ENCODE measurements at places on chromosomes 12 and 14.

DNA sequence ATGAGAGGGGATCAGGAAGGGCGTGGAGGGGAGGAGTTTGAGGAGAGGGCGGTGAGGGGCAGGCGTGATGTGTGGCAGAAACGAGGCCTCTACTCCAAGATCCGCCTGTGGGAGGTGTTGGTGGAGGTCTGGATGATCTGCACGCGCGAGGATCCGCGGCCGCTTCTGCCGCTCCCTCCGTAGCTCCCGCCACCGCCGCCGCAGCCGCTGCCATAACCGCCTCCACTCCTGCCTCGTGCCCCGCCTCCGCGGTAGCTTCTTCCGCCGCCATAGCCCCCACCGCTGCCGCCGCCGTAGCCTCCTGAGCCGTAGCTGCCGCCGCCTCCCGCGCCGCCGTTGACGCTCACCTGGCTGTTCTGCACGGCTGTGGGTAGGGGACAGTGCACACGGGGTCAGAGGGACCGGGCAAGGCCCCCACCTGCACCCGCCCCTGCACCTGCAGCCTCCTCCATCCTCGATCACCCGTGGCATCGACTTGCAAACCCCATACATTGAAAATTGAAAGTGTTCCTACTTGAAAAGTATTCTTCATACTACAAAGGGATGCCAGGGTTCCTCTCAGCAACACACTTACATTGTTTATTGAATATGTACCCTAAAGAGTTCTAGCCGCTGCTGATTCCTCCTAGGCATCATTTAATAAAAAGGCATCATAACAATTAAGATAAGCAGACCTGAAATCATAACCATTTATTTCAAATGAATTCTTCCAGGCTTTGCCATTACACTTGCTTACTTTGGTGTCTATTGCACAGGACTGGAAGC, 11.1 kb upstream of the KRT1 start:
- no peak overlapping the region for H3K27ac ChIP-seq
- H3K4me1 ChIP-seq, result peaks cover 13% of the 10 kb centered on the region
- no peaks in the 10 kb centered on the region for H3K36me3 ChIP-seq
- peak overlapping the region; percentile 24 for H3K4me3 ChIP-seq
- DNase-seq, result no peak

- peaks cover 20% of the 10 kb centered on the region for H3K4me1 ChIP-seq
- H3K27me3 ChIP-seq, result no peaks in the 10 kb centered on the region
- no peak for DNase-seq
- no peak overlapping the region for H3K27ac ChIP-seq
- no peak overlapping the region for H3K4me3 ChIP-seq
- no peaks in the 10 kb centered on the region for H3K36me3 ChIP-seq
Observed at GRCh38 chr12:93773122-93773871, 96.1 kb downstream of the CRADD start.

DNA sequence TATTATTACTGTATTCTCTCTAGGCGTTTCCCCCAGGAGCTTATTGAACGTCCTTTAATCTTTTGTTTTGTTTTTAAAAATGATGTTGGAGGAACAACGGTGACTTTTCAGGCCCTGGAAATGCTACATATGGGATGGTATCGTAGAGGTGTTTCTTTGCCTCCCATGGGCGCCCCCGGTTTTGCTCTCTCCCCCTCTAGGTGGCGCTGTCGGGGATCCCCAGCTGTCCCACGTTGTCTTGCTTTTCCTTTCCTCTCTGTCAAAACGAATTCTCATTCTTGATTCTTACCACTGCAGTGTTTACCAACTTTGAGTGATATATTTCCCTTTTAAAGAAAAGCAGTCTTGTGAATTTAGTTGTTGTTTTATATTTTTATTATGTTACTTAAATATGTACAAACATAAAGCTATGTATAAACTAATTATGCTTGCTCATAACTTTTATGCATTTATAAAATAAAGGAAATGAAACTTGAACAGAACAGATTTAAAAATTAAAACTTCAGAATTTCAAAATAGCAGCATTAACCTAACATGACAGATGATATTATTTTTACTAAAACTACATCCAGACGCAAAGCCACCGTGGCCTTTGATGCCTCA, 171.9 kb downstream of the RGS6 start:
- no peaks in the 10 kb centered on the region for H3K36me3 ChIP-seq
- no peaks in the 10 kb centered on the region for H3K4me1 ChIP-seq
- no peak for DNase-seq
- H3K4me3 ChIP-seq, result no peak overlapping the region
- H3K27ac ChIP-seq, result no peak overlapping the region
- H3K27me3 ChIP-seq, result no peaks in the 10 kb centered on the region

DNA sequence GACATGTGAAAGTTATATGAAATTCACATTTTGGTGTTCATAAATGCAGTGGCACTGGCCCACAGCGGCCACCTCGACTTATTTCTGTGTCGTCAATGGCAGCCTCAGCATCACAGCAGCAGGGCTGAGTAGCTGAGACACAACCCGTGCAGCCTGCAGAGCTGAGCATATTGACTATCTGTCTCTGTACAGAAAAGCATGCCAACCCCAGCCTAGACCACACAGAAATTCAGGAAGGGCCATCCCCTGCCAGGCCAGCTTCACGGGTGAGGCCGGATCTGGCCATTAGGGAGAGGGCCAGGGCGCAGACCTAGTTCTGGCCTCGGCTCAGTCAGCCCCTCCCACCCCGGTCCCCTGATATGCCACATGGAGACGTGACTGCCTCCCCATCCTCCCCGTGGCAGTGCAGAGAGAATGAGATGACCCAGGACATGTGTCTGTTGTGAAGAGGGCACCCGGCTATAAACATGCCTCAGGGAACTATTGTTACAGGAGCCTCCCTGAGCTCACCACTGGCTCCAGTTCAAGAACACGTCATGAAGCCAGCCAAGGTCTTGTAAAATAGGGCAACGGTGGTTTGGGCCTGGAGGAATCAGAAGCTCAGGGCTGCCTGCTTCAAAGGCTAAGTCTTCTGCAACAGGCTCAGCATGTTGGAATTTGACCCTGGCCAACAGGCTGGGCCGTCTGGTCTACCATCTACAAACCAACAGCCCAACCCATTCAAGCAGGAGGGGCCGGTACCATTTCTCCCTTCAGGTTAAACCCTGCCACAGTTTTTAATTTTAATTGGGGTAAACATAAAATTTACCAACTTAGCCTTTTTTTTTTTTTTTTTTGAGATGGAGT, 25.5 kb downstream of the SCARB1 start:
- peak; percentile 80 for DNase-seq
- peak overlapping the region; percentile 71 for H3K27ac ChIP-seq
- H3K36me3 ChIP-seq, result no peaks in the 10 kb centered on the region

GRCh38 chr12:109460538-109460937, 16.6 kb downstream of the KCTD10 start:
- no peak for DNase-seq
- no peak overlapping the region for H3K4me3 ChIP-seq
- H3K4me1 ChIP-seq, result peaks cover 81% of the 10 kb centered on the region
- no peaks in the 10 kb centered on the region for H3K27me3 ChIP-seq
- H3K36me3 ChIP-seq, result peaks cover 12% of the 10 kb centered on the region

DNA sequence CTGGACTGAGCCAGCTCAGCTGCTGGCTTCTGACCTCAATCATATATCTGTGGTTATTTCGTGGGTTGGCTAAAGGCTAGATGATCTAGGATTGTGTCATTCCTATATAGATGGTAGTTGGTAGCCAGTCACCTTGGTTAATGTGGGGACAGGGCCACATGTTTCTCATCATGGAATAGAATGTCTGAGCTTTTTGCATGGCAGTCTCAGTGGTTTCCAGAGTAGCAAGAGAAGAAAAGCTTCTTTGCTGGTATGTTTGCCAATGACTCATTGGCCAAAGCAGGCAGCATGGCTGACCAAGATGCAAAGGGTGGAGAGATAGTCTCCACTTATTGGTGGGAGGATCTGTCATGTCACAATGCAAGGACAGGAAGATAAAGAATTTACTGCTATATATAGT, 746.4 kb upstream of the FLRT2 start:
- no peak for DNase-seq
- no peak overlapping the region for H3K4me3 ChIP-seq
- no peaks in the 10 kb centered on the region for H3K36me3 ChIP-seq
- H3K27me3 ChIP-seq, result no peaks in the 10 kb centered on the region
- no peaks in the 10 kb centered on the region for H3K4me1 ChIP-seq
- H3K27ac ChIP-seq, result no peak overlapping the region

GRCh38 chr12:56839915-56840325, 76.8 kb downstream of the HSD17B6 start:
- H3K36me3 ChIP-seq, result no peaks in the 10 kb centered on the region
- peak; percentile 8 for DNase-seq
- no peak overlapping the region for H3K27ac ChIP-seq

DNA sequence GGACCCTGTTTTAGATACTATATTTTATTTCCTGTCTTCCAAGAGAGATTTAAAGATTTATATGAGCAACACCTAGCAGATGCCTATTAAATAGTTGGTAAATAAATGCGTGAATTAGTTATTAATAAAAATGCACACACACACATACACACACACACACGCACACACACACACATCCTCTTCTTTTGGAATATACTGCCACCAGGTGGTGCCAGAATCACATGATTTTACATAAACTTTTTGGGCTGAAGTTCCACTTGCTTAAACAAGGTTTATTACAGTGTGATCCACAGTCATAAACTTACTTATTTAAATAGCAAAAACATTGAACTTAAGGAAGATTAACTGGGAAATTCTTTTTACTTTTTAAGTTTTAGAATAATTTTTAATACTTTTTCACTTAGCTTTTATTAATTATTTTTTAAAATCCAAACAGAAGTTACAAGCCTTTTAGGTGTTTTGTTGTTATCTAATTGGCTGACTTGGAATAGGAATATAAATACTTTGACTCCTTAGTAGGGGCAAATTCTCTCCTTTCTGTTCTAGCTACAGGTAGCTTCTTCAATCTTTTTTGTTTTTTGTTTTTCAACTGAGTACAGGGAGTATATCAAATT, 17.5 kb downstream of the RAD51B start:
- H3K36me3 ChIP-seq, result peaks cover 6% of the 10 kb centered on the region
- no peaks in the 10 kb centered on the region for H3K4me1 ChIP-seq
- H3K4me3 ChIP-seq, result no peak overlapping the region
- no peak overlapping the region for H3K27ac ChIP-seq
- DNase-seq, result no peak

- peak overlapping the region; percentile 38 for H3K27ac ChIP-seq
- H3K27me3 ChIP-seq, result no peaks in the 10 kb centered on the region
- no peak for DNase-seq
- peaks cover 28% of the 10 kb centered on the region for H3K4me1 ChIP-seq
- peaks cover 6% of the 10 kb centered on the region for H3K36me3 ChIP-seq
Observed at GRCh38 chr14:74704656-74705055, 8.2 kb downstream of the AREL1 start.

- H3K36me3 ChIP-seq, result no peaks in the 10 kb centered on the region
- H3K4me3 ChIP-seq, result no peak overlapping the region
- no peak overlapping the region for H3K27ac ChIP-seq
Observed at GRCh38 chr14:79544698-79545070, 666.6 kb downstream of the DIO2 start.
